MCF 10A (cell line): ENCODE measurements at places on chromosomes 11 and 22. TPM values are rescaled to one million over a fixed set of nuclear protein-coding genes. Genes with fewer than 3 reads are reported as not detected.

The PATE2 gene
- total RNA-seq = not detected in 2 replicates

DNA sequence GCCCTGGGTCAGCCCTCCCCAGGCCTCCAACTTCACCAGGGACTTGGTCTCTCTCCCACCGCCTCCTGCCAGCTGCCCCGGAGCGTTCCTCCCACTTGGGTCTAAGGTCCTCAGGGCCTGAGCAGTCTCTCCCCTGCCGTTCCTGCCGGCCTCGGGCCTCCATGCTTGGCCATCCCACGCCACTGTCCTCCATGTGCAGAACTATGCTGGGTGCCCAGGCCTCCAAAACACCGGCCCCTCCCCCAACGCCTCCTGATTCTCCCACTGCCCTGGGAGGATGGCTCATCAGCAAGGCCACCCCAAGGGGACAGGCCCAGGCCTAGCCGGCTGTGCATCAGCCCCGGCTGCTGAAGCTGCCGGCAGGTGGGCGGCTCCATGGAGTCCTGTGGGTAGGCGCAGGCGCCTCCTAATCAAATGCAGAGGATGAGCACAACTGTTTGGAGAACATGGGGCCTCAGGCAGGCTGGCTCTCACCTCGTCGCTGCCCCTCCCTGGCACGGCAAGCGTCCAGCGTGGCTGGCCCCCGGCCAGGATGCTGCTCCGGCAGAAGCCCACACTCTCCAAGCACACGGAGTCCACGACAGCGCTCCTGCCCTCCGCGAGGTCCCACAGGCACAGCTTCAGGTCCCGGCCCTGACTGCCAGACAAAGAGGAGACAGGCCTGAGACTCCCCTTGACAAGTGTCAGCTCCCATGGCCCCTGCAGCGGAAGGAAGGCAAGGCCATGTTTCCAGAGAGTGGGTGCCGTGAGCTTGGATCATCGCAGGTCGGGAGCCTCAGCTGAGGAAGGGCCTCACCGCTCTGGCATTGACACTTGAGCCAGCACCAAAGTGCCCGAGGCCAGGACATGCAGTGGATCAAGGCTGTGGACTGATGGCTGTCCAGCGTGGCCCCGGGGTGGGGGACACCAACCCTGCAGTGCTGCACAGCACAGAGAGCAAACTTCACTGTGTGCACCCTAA lies 42.6 kb downstream of the GNB1L start:
- H3K4me3 ChIP-seq = no peak overlapping the region
- no peak overlapping the region for H3K27ac ChIP-seq
- peaks cover 11% of the 10 kb centered on the region for H3K36me3 ChIP-seq
- H3K27me3 ChIP-seq = no peaks in the 10 kb centered on the region

GRCh38 chr11:58318532-58318931 lies 40.3 kb downstream of the OR5B17 start:
- H3K4me1 ChIP-seq = peaks cover 6% of the 10 kb centered on the region
- DNase-seq = no peak
- H3K36me3 ChIP-seq = no peaks in the 10 kb centered on the region
- H3K27me3 ChIP-seq = no peaks in the 10 kb centered on the region

DNA sequence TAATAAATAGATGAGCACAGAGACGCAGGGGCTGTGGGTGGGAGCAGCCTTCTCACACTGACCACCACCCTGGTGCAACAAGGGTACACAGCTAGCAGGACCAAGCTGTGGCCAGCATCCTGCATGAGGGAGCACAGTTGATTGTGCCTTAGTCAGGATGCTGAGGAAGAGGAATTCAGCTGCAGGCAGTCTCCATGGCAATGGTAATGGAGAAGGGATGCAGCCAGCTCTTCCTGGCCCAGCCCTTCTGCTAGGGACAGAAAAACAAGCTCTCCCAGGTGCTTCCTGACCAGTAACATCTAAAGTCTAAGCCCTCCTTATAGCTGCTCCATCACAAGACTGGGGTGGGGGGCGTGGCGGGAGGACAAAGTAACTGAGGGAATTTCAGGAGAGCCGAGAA lies 363.5 kb downstream of the BUD13 start:
- H3K27ac ChIP-seq = no peak overlapping the region
- H3K27me3 ChIP-seq = no peaks in the 10 kb centered on the region
- H3K4me1 ChIP-seq = no peaks in the 10 kb centered on the region
- no peak for DNase-seq
- H3K4me3 ChIP-seq = no peak overlapping the region
